Stimulated activated CD4-positive, alpha-beta T cell treated with anti-CD3 and anti-CD28 coated beads, Interleukin-1b, Interleukin-23, amount 100 ng/mL, for 4 hours (primary cell): ENCODE measurements at places on chromosomes 7 and 10.

DNA sequence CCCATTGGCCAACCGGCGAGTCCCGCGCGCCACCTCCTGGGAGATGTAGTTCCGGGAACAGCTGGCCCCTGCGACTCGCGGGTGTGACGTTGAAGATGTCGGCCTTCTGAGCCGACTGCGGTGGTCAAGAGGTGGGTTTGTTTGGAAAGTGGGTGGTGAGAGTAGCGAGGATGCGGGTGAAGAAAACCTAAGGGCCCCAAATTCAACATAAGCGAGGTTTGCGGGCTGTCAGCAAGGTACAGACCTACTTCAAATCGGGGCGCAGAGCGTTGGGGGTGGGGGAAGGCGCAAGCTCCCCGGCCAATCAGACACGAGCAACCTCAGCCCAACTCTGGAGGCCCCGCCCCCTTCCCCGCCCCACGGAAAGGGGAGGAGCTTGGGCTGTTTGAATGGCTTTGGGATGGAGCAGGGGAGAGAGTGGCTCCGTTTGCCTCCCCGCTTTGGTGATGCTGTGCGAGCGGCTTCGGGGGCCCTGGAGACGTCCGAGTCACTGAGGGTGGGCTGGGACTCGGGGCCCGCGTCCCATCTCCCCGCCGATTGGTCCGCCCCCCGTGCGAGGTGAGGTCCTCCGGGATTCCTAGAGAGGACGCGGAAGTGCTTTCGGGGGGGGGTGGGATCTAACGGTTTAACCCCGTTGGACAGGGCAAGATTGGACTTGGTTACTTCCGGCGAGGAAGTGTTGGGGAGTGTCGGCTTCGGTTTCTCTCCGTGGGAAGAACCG lies at the start of gene ZKSCAN5:
TSS of gene ZKSCAN5 (plus strand) at position 60 of the 721 bp plus-strand sequence. CDS start 1,383 bp downstream, outside the sequence.
- DNase-seq = peak; percentile 98

GRCh38 chr10:66795866-66796265 lies 130.0 kb upstream of the LRRTM3 start:
- no peak for DNase-seq

- DNase-seq = no peak
Measured at GRCh38 chr10:71842422-71842821, 8.6 kb downstream of the PSAP start.

DNA sequence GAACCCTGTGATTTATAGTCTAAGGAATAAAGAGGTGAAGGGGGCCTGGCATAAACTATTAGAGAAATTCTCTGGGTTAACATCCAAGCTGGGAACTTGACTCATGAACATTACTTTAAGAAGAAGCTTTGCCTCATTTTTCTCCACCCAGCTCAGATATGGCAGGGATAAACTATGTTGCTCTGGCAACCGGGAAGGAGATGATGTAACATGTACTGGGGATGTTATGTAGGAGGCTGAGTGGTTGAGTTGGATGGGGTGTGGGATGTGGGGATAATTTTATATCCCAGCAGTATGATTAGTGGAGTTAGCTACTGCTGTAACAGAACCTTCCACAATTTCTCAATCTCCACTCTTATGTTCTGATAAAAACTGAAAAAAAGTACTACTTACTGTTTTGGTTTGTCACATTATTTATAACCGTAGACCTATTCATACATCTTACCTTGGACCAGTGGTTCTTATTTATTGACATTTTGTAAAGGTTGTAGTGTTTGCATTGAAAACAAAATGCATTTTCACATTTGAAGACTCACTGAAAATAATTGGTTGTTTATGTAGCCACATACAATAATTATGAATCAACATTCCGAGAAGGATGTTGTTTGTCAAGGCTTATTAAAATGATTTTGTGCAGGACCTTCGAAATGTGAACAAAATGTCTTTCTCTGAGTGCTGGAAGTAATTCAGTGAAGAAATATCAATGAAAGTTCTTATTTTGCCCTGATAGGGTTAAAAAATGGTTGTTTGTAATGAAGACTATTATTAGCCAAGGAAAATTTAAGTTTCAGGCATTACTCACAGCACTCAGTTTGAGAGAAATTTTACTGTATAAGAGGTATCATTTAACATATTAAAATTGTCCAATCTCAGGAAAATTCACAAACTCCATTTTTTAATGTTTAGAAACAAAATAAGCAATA lies 1.3 kb downstream of the OR2F2 start:
- DNase-seq = no peak

- no peak for DNase-seq
Measured at GRCh38 chr10:131266936-131267813, 44.3 kb downstream of the TCERG1L start.

DNA sequence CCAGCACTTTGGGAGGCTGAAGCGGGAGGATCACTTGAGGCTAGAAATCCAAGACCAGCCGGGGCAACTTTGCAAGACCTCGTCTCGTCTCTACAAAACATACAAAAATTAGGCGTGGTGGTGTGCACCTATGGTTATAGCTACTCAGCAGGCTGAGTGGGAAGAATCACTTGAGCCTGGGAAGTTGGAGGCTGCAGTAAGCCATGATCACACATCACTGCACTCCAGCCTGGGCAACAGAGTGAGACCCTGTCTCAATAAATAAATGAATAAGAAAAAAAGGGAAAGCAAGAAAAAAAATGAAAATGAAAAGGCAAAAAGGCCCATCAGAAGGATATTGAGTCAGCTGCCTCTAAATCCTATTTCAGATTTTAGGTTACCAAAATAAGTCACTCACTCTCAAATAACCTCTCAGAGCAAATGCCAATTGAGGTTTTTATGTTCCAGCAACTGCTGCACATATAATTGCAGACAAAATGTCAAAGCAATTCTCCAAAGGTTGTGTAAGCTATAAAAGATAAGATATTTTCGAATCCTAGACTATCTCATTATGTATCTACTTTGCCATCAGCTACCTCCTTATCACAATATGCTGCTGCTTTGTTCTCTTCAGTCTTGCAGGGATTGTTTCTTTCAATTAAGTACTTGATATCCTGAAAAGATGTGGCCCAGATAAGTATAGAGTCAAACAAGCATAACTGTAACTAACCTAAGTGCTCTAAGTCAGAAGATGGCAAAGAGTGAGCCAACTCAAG lies 4.7 kb downstream of the BAZ1B start:
- no peak for DNase-seq

DNA sequence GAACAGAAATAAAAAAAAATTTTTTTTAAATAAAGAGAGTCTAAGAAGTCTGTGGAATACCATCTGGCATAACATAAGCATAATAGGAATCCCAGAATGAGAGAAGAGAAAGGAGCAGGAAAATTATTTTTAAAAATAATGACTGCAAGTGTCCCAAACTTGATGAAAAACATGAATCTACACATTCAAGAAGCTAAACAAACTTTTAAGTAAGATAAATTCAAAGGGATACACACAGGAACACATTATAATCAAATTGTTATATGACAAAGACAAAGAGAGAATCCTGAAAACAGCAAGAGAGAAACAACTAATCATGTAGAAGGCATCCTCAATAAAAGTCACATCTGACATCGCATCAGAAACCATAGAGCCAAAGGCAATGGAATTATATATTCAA lies 30.9 kb downstream of the SMURF1 start:
- no peak for DNase-seq
